Cortex of kidney (tissue), 1 donor: ENCODE measurements at places on chromosomes 2 and 18.
A peak's percentile ranks its signal among the peaks of the same experiment; 100 is the strongest.

DNA sequence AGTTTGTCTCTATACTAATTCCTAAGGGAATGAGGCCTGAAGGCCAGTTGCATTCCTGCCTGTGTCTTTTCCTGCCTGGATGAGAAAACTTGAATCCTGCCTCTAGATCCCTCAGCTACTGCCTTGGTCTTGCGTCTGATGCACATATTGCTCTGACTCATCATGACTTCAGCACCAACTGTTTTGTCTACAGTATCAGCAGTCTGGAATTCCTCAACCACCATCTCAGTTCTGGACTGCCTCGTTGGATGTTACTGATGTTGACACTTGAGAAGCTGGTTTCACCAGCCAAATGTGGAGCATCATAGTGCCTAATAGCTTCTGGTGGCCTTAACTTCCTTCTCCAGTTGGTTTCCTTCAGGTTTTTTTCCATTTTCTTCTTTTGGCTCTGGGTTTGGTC is 211.0 kb downstream of the CTNNA2 start:
- DNase-seq, result no peak

- no peak for DNase-seq
Observed at GRCh38 chr2:208366215-208367127, 40.1 kb upstream of the PTH2R start.

- DNase-seq, result no peak
Observed at GRCh38 chr2:62884514-62884913, 166.1 kb upstream of the OTX1 start.

GRCh38 chr18:31646332-31647126 is 37.9 kb downstream of the B4GALT6 start:
- no peak for DNase-seq

GRCh38 chr2:227204452-227204851 is 40.0 kb downstream of the COL4A3 start:
- no peak for DNase-seq

- DNase-seq, result no peak
Observed at GRCh38 chr2:130346741-130347066, 4.0 kb downstream of the IMP4 start.

DNA sequence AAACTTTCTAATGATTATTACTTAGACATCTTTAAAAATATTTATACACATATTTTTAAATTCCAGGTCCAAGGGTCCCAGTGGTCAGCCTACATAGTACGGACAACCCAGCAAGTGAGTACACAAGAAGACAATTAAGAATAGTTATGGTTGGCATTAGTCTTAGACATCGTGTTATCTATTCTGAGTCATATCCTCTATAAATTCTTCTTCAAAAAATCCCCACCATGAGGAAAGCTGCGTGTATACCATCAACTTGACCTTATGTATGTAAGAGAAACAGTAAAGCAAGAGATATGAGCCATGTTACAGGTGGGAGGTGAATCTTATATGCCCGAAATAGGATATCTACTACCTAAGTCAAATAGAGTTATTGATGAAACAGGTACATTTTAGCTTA is 1339.8 kb downstream of the DPP10 start:
- no peak for DNase-seq

DNA sequence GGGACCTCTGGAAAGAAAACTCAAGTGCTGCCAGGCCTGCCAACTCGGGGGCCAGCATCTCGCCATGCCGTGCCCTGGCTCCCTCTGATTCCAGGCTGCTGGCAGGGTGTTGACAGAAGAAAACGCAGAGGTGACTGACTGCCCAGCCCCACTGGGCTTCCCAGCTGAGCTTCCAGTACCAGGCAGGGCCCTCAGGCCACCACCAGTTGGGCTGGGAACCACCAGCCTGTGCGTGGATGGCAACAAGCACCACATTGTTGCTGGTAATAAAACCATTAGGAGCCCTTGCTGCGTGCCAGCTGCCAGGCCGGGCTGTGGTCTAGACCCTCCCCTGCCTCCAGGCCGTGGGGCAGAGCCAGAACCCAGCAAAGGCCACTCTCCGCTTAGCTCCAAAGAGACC is 9.2 kb downstream of the DNMT3A start:
- no peak for DNase-seq

DNA sequence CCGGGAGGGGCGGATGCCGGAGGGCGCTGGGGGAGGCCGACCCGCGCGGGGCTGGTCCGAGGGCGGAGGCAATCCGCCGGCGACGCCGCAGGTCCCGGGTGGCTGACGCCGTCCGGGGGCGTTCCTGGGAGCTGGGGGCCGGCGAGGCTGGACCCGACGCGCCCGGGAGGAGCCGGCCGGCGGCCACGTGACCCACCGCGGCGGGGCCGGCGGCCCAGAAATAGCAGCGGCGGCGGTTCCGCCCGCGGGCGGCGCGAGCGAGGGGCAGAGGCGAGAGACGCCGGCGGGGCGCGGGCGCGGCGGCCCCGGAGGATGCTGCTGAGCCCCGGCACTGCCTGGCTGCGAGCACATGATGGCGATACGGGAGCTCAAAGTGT is at the start of gene RAB31:
RAB31 (plus strand) TSS at position 245 of the 377 bp plus-strand sequence; CDS start at position 350, 105 bp downstream.
- peak; percentile 9 for DNase-seq

GRCh38 chr2:36395866-36396265 is 40.3 kb downstream of the CRIM1 start:
- DNase-seq, result no peak

- no peak for DNase-seq
Observed at GRCh38 chr2:3641841-3642421, 16.1 kb upstream of the ALLC start.

DNA sequence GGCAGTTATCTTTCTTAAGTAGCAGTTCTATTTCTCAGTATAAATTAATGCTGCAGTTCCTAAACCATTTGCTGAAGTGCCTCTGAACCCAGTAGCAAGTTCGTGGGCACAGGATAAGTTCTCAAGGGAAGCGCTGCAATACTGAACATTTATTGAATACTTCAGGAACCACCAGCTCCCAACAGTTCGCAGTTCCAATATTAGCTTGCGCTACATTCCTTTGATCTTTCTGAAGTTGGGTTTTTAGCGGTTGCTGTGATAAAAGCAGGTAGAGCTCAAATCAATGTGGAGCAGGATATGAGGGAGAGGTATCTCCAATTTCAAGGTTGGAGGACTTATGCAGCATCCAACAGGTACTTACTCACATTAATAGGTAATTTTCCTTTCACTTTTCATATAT is 33.7 kb downstream of the PDCL3 start:
- DNase-seq, result no peak

GRCh38 chr2:185507719-185508118 is 230.9 kb upstream of the FSIP2 start:
- no peak for DNase-seq

- DNase-seq, result no peak
Observed at GRCh38 chr2:52934323-52934898, 833.2 kb upstream of the CHAC2 start.

GRCh38 chr2:61924895-61925663 is 19.6 kb downstream of the COMMD1 start:
- DNase-seq, result no peak

- no peak for DNase-seq
Observed at GRCh38 chr2:47226923-47227220, 71.8 kb upstream of the STPG4 start.

GRCh38 chr2:160309585-160309984 is 109.5 kb upstream of the ITGB6 start:
- no peak for DNase-seq

GRCh38 chr2:44063033-44063432 is 67.2 kb upstream of the LRPPRC start:
- DNase-seq, result no peak

- DNase-seq, result no peak
Observed at GRCh38 chr2:3460831-3461800, 58.2 kb downstream of the ADI1 start.

- DNase-seq, result no peak
Observed at GRCh38 chr18:32298171-32298667, 108.4 kb downstream of the MEP1B start.

- DNase-seq, result no peak
Observed at GRCh38 chr2:231664727-231665126, 43.6 kb upstream of the PTMA start.

- no peak for DNase-seq
Observed at GRCh38 chr18:48827291-48828193, 123.2 kb downstream of the SMAD7 start.

GRCh38 chr2:132830321-132830827 is 160.4 kb upstream of the LYPD1 start:
- DNase-seq, result no peak

DNA sequence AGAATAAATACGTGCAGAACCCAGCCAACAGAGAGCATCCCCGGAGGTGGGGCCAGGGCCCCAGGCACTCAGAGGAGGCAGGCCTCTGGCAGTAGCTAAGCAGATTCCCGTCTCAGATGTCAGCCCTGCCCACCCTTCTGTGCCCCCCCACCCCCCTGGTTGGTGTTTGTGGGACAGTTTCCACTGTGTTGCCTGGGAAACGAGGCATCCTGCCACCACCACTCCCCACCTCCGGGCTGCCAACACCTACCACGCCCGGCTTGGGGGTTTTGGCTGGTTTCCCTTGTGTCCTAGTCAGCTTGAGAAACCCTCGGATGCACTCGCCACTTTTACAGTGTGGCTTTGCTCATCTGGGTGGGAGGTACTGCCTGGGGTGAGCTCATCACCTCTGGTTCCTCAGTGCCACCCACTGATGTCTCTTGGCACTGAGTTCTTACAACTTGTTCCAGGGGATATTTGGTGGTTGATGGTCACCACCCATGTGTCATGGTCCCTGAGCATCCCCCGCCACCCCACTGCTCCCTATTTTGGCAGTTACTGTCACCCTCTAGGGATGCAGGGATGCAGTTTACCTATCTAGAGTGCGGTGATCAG is 72.4 kb upstream of the YWHAQ start:
- DNase-seq, result no peak

GRCh38 chr2:193584522-193584938 is 1389.8 kb upstream of the TMEFF2 start:
- no peak for DNase-seq

GRCh38 chr2:100207411-100207885 is 65.1 kb upstream of the AFF3 start:
- DNase-seq, result no peak

GRCh38 chr2:11275910-11276309 is 68.5 kb downstream of the ROCK2 start:
- DNase-seq, result no peak

- no peak for DNase-seq
Observed at GRCh38 chr2:20507166-20507692, 60.4 kb downstream of the RHOB start.

GRCh38 chr2:33607905-33608304 is 8.8 kb upstream of the FAM98A start:
- no peak for DNase-seq
